ENCODE measurements at places on chromosomes 1 and 21.

DNA sequence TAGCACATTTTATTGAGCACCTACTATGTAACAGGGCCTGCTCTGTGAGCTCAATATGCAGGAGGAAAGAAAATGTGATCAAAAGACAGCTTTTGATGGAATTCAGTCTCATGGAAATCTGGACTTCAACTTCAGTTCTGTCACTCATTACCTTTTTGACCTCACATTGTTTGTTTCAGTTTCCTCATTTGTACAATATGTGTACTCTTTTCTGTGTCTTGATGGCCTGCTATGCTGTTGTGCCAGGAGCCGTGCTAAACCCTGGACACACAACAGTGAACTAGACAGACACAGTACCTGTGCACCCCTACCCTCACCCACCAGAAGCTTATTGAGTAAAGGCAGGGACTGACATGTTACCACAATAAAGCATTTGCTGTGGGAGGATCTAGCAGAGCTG is 162.9 kb upstream of the FGGY start:
- DNase-seq, result no peak

GRCh38 chr1:207009182-207009850 is 23.2 kb downstream of the C1orf116 start:
- no peak for DNase-seq

- DNase-seq, result no peak
Observed at GRCh38 chr1:15455522-15455921, 1.0 kb upstream of the CELA2A start.

GRCh38 chr1:157482174-157482573 is 70.1 kb downstream of the FCRL5 start:
- no peak for DNase-seq

GRCh38 chr1:84603941-84604830 is 29.9 kb upstream of the CTBS start:
- peak; percentile 84 for DNase-seq

GRCh38 chr1:185969524-185969991 is 235.4 kb downstream of the HMCN1 start:
- no peak for DNase-seq

GRCh38 chr1:225534135-225534534 is 106.3 kb upstream of the LBR start:
- DNase-seq, result no peak

GRCh38 chr1:2430592-2430973 is 18.2 kb upstream of the PEX10 start:
- no peak for DNase-seq

DNA sequence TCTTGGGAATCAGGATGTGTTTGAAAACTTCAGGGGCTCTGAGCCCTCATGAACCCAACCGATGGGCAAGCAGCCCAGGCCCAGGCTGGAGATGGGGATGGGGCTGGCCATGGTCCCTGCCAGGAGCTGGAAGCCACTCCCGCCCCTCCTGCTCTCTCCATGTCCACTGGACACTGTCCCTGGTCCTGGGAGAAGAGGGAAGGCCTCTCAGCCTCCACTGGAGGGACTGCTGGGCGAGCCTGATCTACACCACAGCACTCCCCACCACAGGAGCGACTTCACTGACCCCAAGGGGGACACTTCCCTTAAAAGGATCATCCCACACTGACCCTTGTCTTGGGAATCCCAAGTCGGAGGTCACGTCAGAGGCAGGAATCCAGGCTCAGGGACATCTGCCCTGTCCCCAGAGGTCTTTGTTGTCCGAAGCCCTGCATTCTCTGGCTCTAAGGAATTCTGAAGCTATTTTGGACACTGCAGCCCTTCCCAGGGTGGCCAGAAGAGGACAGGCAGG is 16.9 kb upstream of the COL18A1 start:
- no peak for DNase-seq

GRCh38 chr1:198273748-198274295 is 117.0 kb downstream of the NEK7 start:
- DNase-seq, result no peak

- DNase-seq, result peak; percentile 33
Observed at GRCh38 chr1:191671236-191671635, 487.0 kb upstream of the RGS18 start.

- DNase-seq, result peak; percentile 81
Observed at GRCh38 chr1:119101563-119101962, 38.9 kb downstream of the WARS2 start.

GRCh38 chr21:44657635-44658540 is at the start of gene KRTAP12-3:
Gene KRTAP12-3, plus strand, starts transcription at chr21:44657932. Its CDS starts 48 bp downstream, at chr21:44657980.
- DNase-seq, result no peak

GRCh38 chr1:223147873-223148272 is 4.8 kb upstream of the TLR5 start:
- no peak for DNase-seq

DNA sequence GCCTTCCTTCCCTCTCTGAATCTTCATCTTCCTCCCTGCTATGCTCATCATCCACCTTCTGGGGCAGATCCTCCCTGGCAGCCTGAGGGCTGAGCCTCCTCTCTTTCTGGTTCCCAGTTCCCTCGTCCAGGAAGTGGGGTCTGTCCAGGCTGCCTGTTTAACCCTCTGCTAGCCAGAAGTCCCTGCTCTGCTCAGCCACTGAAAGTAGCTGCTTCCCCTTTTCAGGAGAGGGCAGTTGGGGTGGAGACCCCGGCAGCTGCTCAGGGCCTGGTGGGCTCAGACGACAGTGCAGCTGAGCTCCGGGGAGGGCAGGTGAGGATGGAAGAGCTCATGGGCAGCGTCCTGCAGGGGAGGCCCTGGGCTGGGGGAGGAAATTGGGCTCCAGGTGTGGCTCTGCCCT is 43.1 kb upstream of the ETV3 start:
- no peak for DNase-seq

GRCh38 chr1:56788588-56788987 is 30.6 kb downstream of the FYB2 start:
- DNase-seq, result peak; percentile 22

DNA sequence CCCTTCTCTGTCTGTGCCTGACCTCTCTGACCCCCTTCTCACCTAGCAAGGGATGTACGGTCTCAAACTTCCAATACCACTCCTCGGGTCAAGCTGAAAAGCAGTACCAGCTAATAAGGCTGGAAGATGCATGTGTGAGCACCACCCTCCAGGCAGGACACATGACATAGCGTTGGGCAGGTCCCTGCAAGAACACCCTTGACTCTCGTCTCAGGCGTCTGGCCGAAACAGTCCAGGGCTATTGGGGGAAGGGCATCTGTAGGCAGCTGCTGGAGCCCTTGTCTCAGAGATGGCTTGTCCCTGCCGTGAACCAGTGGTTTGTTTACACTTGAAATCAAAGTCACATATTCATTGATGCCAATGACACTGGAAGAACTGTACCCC is 56.5 kb downstream of the CD46 start:
- no peak for DNase-seq

- peak; percentile 46 for DNase-seq
Observed at GRCh38 chr1:235624721-235625333, 24.8 kb downstream of the GNG4 start.

- DNase-seq, result no peak
Observed at GRCh38 chr1:217871955-217872354, 240.8 kb downstream of the SPATA17 start.
